ENCODE measurements at places on chromosomes 2 and 18.

- peak; percentile 72 for DNase-seq
Observed at GRCh38 chr2:72892506-72893173, 5.4 kb downstream of the SPR start.

GRCh38 chr2:56933976-56934375 is 750.2 kb downstream of the CCDC85A start:
- DNase-seq: no peak

GRCh38 chr2:124482551-124482950 is 457.5 kb downstream of the CNTNAP5 start:
- DNase-seq: no peak

GRCh38 chr2:201824212-201824611 is 17.9 kb downstream of the CDK15 start:
- no peak for DNase-seq

- DNase-seq: no peak
Observed at GRCh38 chr2:239917125-239917956, 107.8 kb downstream of the NDUFA10 start.

GRCh38 chr18:52278191-52278590 is 61.8 kb upstream of the DCC start:
- DNase-seq: no peak

GRCh38 chr2:12819103-12819475 is 102.4 kb downstream of the TRIB2 start:
- DNase-seq: no peak

DNA sequence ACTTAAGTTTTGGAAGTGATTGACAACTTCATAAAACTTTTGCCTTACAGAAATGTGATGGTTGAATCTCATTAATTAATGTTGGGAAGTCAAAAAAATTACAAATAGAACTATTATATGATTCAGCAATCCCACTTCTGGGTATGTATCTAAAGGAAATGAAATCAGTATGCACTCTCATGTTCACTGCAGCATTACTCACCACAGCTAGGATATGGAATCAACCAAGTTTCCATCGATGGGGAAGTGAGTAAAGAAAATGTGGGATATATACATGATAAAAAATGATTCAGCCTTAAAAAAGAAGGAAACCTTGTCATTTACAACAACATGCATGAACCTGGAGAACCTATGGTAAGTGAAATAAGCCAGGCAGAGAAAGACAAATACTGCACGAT is 112.4 kb upstream of the WDR75 start:
- DNase-seq: no peak

- DNase-seq: no peak
Observed at GRCh38 chr2:235609746-235610145, 115.9 kb downstream of the AGAP1 start.

- DNase-seq: no peak
Observed at GRCh38 chr18:9992300-9992972, 78.6 kb downstream of the VAPA start.

- DNase-seq: no peak
Observed at GRCh38 chr2:110852541-110853263, 120.3 kb downstream of the ACOXL start.

GRCh38 chr2:11872948-11873269 is 126.5 kb downstream of the LPIN1 start:
- no peak for DNase-seq

DNA sequence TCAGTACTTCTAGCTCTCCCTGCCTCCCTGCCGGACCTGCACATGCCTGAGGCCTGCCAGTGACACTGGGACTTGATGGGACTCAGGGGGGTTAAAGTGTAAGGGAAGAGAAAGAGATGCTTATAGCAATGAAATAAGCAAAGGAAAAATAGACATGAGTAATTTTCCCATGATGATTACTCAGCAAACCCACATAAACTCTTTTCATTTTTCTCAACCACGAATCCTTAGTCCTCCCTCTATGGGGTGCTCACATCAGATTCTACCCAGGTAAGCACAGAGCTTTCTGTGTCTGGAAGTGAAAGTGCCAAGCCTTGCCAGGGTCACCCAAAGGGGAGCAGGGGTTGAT is 44.8 kb upstream of the ANKRD62 start:
- no peak for DNase-seq

DNA sequence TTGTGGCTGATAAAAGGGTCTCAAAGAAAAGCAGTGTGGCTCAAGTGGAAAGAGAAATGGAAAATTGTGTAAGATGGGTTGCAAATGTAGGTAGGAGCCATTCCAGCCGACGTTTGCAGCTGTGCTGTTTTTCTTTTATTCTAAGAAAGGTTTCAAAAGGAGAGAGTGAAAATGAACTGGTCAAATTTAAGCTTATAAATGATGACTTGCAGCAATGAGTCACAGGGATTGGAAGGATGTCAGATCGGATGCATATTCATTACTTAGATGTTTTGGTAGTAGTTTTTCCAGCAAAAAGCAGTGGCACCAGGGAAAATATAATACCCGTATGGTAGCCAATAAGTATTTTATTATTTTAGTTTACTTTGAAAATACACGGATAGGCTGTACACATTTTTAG is 79.1 kb downstream of the LRRTM4 start:
- no peak for DNase-seq

DNA sequence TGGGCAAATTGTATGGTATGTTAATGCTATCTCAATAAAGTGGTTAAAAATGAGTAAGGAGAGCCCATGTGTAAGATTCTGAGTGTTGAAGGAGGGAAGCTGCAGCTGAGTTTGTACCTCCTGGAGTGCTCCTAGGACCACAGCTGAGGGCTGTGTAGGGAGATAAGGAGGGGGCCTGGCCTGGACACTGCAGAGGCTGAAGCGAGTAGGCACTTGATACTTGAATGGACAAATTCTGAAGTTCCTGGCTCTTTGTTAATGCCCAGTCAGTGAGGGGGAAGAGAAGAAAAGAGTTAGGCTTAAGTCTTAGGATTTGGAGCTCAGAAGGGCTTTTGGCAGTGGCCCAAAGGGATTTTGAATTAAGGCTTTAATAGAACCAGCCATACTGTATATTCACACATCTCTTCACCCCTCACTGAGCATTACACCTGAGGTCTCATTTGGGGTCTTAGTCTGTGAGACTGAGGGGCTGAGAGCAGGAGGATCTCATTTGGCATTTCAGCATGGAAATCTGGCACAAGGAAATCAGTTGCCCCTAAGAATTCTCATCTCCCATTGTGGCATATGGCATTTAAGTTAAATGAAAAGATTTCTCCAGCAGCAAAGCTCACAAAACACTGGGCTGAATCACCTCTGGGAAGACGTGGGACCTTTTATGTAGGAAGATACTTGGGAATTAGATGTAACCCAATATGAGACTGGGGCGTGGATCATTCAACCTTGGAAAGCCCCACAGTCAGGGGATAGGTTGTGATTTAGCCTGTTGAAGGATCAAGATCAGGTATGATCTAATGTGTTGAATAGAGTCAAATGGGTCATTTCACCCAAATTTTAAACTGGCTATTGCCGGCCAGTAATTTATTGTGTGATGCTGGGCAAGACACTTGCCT is 46.8 kb downstream of the LIPG start:
- DNase-seq: no peak

DNA sequence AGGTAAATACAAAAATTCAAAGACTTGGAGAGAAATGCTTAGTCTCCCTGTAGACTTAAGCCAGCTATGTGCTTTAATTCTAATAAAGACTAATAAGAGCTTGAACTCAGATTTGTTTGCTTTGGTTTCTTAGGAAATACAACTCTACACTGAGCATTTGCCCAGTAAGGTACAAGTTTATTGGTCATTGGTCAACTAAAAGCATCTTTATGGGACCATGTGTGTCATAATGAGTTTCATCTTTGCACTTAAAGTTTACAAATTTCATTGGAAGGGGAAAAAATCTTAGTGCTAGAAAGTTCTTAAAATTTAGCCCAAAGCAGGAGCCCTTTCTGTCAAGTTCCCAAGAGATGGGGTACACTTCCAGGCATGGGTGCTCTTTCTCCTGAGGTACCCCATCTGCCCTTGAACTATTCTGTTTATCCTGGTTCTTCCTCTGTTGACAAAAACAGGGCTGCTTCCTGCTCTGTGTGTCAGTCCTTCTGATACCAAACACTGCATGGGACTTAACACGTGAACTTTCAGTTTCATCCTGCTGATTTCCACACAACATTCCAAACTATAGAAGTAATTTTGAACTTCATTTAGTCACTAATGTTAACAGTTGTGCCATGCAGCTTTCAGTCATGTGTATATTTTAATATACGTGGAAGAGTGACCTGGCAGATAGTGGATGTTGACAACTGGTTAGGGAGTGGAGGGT is 200.2 kb downstream of the TPGS2 start:
- DNase-seq: no peak

DNA sequence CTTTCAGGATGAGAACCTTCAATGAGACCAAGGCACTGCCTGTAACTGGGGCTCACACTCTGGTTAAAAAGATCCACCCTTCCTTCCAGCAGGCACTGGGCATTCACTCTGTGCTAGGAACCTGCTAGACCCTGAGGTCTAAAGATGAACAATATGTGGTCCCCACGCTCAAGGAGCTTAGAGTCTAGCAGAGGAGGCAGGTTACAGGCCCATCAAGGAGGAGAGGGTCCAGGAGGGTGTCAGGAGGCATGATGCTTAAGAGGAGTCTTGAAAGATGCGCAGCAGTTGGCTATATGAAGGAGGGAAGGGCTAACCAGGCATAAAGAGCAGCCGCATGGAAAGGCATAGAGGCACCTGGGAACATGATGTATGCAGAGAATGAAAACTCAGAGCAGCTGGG is 4.5 kb downstream of the ANKRD53 start:
- no peak for DNase-seq

- no peak for DNase-seq
Observed at GRCh38 chr2:45283764-45284620, 274.7 kb upstream of the SIX2 start.

GRCh38 chr2:241639385-241639784 is 1.9 kb downstream of the ATG4B start:
- no peak for DNase-seq

- DNase-seq: no peak
Observed at GRCh38 chr2:220876080-220876824, 695.9 kb downstream of the EPHA4 start.

GRCh38 chr2:180707884-180708205 is 272.6 kb upstream of the UBE2E3 start:
- DNase-seq: peak; percentile 57

DNA sequence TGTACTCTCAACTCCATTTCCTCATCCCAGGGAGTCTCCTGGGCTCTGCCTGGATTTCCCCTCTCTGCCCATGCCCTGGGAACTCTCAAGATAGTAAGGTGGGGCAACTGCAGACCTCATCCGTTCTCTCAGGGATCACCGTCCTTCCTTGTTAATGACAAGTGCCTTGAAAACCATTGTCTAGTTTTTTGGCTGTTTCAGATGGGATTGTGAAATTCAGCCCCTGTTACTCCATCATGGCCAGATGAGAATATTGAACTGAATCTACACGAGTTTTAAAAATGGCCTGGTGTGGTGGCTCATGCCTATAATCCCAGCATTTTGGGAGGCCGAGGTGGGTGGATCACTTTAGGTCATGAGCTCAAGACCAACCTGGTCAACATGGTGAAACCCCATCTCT is 665 bp upstream of the HRH4 start:
- no peak for DNase-seq

DNA sequence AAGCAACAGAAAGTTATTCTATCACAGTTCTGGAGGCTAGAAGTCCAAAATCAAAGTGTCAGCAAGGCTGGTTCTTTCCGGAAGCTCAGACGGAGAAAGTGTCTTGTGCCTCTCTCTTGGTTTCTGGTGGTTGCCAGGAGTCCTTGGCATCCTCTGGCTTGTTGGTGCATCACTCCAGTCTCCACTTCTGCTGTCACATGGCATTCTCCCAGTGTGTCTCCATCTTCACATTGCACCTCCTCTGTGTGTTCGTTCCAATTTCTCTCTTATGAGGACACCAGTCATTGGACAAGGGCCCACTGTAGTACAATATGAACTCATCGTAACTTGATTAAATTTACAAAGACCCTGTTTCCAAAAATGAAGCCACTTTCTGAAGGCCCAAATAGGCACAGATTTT is 175.4 kb upstream of the ATP5MC3 start:
- DNase-seq: no peak

DNA sequence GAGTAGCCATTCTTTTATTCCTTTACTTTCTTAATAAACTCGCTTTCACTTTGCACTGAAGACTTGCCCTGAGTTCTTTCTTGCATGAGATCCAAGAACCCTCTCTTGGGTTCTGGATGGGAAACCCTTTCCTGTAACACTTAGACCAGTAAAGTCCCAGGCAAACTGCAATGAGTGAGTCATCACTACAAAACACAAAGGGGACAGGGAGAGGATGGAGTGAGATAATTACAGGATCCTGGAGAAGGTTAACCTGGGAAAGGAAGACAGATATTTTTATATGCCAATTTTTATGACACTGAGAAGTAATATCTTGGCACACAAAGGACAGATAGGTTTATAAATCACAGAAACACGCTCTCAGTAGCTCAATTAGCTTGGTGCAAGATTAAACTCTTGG is 48.7 kb downstream of the EHD3 start:
- DNase-seq: no peak

GRCh38 chr18:77870894-77871293 is 621.2 kb downstream of the GALR1 start:
- no peak for DNase-seq

DNA sequence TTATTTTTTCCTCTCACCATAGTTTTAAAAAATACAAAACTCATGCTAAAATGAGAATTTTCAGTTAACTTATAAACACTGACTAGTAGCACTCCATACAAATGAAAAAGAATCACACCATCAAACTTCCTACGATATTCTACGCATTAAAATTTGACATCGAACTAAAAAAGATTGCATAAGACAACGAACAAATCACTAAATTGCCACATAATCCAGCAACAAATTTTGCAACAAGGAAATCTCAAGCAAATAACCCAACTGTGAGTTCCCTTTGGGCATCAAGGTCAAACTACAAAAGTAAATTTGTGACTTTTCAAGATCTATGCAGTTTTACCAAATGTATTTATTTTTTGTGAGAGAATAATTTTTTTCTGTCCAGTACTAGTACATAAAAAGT is 1.5 kb downstream of the MAP3K2 start:
- no peak for DNase-seq

- DNase-seq: no peak
Observed at GRCh38 chr18:76604108-76604934, 109.3 kb upstream of the ZNF516 start.

- no peak for DNase-seq
Observed at GRCh38 chr2:133561045-133561852, 7.0 kb downstream of the NCKAP5 start.

All from NCI-H2107 (cell line).